ENCODE measurements at places on chromosomes 4 and X.

GRCh38 chr4:173214661-173215060, 46.0 kb downstream of the GALNT7 start:
- no peak for DNase-seq

DNA sequence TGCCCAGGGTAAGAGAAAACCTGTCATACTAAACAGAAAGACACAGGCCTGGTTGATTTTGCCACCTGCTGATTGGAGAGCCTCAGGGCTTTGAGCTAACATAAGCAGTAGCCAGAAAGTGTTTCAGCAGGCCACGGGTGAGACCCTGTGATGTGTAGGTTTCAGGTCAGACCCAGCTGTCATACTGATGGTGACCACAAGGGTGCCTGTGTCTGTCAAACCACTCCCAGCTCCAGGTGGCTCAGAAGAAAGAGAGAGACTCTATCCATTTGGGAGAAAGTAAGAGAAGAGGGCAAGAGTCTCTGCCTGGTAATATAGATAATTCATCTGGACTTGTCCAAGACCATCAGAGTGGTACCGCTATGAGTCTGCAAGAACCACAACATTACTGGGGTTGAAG, 72.8 kb upstream of the NLRP2B start:
- no peak for DNase-seq

GRCh38 chrX:34275699-34276098, 143.6 kb upstream of the FAM47A start:
- no peak for DNase-seq

DNA sequence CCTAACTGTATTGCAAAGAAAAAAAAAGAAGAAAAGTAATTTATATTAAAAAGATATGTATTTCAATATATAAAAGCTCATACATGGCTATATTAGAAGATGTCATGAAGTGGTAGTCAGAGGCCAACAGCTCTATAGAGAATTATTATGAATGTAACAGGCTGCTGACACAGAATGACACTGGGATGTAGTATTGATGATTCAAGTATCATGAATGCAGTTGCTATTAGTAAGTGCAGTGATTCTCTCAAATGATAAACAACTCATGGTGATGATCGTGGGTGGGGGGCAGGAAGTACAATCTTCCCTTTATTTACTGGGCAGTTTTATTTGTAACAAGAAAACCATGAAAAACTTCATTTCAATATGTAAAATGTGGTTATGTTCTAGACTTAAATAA, 124.6 kb downstream of the COL4A6 start:
- DNase-seq = no peak

GRCh38 chr4:118740869-118741268, 55.7 kb downstream of the METTL14 start:
- no peak for DNase-seq

DNA sequence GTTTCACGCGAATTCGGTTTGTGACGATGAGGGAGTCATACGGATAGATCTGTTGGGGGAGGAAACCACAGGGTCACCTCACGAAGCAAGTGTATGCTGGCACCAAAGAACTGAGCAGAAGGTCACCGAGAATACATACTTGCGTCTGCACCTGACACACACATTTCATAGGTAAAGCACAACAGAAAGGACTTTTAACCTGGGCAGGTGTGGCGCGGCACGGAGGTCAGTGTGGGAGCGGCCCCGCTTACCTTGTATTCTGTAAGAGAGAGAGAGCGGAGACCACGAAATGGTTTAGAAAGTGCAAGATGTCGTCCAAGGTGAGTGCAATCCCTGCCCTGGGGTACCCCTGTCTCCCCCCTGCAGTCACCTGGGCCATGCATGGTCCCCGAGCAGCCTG, 43.6 kb upstream of the AFAP1 start:
- DNase-seq = no peak

GRCh38 chr4:48388525-48389154, 47.3 kb downstream of the SLAIN2 start:
- DNase-seq = no peak

DNA sequence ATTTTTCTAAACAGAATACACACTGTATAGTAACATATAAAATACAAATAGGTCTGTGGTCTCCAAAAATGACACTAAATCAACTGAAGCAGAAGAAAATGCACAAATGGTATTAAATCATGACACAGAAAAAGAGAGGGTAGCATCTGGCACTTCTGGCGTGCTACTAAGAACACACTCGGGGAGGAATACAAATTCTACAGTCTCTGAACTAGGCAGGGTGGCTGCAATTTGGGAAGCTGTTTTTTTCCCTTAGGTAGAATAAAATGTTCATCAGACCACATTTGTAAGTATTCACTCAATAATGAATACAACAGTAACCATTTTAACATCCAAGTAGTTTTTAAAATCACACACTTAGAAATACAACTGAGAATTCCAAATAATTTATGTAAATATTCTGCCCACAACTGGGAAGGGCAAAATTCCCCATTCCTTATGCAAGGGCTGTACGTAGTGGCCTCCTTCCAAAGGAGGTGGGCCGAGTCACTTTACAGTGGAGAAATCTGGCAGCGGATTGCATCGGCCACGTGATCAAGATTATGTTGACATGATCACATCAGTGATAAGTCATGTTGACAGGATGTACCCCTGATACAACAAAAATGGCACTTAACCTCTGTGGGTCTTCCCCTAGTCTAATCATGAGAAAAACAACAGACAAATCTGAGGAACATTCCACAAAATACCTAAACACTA, 101.1 kb downstream of the TSPAN5 start:
- DNase-seq = no peak

- DNase-seq = no peak
Observed at GRCh38 chr4:37852376-37852775, 25.9 kb downstream of the PGM2 start.

GRCh38 chr4:55854129-55854528, 681 bp downstream of the EXOC1 start:
- no peak for DNase-seq

DNA sequence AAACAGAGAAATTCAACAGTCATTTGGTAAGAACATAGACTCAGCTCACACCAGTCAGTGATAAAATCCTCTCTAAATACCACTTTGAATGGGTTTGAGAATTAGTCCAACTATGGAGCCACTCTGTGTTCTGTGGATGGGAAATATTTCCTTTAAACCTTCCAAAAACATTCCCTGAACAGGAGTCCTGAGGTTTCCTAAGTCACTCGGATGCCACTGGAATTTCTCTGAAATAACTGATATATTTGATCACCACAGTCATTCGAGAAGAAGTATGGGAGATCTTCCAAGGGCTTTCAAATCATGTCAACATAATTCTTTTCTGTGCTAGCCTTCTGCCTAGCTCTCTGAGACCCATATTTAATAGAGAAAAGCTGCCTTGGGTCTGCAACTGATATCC, 958.6 kb downstream of the STIM2 start:
- DNase-seq = no peak

GRCh38 chr4:128686810-128687209, 122.7 kb upstream of the JADE1 start:
- no peak for DNase-seq

DNA sequence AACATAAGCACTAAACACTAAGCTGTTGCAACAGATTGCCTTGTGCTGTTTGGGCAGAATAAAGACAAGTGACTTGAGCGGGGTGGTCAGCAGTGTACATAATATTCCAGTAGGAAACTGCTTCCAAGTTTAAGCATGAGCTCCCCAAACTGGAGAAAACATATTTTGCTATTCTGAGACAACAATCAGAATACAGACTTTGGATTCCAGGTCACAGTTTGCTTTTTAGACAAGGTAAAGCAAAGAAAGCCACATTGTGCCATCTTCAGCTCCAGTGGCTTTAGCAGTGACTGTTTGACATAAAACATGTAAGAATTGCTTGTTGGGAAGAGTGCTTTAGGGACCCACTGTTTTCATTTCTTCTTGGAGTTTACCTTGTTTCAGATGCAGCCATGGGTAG, 136.0 kb downstream of the FNIP2 start:
- DNase-seq = no peak

DNA sequence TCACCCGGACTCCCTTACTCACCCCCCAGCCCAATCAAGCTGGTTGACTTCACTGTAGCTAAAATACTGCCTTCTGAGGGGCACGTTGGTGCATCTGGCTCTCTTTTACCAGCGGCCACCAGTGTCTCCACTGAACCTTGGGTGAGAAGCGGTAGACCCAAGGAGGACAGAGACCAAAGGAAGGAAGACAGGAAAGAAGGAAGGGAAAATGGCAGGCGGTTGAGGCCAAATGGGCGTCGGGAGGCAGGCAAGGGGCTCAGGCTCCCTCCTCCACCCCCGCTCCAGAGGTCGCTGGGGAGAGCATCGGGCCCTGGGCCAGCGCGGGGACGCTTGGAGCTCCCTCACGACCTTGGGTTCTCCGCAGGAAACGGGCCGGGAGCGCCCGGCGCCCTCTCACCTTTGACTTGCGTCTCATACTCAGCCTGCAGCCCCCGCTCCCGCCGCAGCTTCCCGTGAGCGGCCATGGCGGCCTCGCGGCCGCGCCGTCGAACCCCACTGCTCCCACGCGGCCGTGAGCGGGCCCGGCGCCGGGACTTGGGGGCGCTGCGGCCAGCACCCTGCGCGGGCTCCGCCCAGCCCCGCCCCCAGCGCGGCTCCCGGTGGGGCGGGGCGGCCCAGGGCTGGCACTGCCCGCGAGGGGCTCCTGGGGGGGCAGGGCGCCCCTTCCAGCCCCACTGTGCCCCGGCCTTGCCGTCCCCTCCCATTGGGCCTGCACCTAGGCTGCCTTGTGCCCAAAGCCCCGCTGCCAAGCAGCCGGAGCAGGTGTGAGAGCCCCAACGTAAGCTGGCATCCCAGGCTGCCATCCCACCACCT, at the start of gene ARHGAP4:
Gene ARHGAP4 (minus strand): TSS at position 526 of the 813 bp plus-strand sequence. CDS start 62 bp downstream, at position 464.
- DNase-seq = no peak

GRCh38 chrX:55260806-55261205, 3.9 kb downstream of the PAGE3 start:
- no peak for DNase-seq

DNA sequence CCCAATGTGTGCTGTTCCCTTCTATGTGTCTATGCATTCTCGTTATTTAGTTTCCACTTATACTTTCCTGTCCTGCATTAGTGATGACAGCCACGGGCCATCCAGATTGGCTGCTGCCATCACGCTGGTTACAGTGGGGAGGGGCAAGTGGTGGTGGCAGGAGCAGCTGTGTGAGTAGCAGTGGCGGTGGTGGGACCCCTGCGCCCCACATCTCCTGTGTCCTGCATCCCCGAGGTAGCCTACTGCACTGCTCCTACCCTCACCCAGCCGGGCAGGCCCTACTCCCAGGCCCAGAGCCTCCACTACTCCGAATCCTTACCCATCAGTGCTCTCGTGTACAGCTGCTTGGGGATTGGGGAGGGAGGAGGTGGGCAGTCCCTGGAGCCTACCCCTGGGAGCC, 798.7 kb upstream of the AGA start:
- DNase-seq = no peak

- no peak for DNase-seq
Observed at GRCh38 chr4:11323771-11324170, 104.9 kb downstream of the HS3ST1 start.

GRCh38 chr4:26525136-26525770, 35.0 kb upstream of the CCKAR start:
- no peak for DNase-seq

DNA sequence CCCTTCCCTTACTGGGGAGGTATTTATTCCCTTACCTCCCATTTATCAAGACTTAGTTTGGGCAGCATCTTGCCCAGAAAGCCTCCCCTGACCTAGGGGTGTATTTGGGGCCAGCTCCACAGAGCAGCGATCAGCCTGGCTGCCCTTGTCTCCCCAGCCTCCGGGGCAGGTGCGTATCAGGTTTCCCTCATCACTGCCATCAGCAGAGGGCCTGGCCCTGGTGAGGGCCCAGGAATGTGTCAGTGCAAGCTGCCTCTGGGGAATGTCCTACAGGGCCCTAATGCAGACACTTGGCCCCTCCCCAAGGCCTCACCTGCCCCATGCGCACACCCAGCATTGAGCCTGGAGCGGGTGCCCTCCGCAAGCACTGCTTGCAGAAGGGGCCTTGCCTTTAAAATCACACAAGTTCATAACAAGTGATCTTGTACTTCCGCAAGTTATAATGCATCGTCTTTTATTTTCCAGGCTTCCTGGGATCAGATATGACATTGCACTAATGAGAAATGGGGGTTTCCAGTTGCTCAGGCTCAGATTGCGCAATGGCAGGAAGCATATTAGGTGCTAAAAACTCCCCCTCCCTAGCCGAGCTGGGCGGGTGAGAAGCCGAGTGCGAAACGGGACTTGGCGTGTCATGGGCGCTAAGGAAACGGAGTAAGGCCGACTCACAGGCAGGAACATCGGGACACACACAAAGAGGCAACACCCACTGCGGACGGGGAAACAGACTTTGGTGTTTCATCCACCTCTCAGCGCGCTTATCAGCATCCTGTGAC, 25.4 kb upstream of the AFAP1 start:
- no peak for DNase-seq

DNA sequence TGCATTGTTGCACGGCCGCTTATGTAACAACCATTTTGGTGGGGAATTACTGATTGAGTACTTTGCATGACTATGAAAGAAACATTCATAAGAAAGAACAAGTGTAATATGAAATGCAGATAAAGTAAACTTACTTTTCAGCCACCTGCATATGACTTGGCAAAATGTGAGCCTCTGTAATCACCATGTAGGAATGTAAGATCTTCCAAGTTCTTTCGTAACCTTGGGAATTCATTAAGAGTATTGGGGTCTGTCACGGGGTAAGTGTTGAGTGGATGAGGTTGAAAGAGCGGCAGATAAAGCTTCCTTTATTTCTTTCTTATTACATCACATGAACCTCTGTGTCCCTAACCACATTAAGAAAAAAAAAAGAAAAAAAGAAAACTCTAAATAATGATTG, 348.5 kb upstream of the NR3C2 start:
- DNase-seq = no peak

GRCh38 chr4:134132086-134132783, 69.4 kb downstream of the PABPC4L start:
- no peak for DNase-seq

- DNase-seq = no peak
Observed at GRCh38 chrX:69161371-69161770, 3.9 kb downstream of the PJA1 start.

GRCh38 chr4:8250227-8250626, 19.3 kb upstream of the HTRA3 start:
- DNase-seq = no peak

GRCh38 chr4:7518871-7519637, 84.3 kb upstream of the PSAPL1 start:
- DNase-seq = no peak

GRCh38 chr4:83040269-83040668, 5.3 kb downstream of the COPS4 start:
- no peak for DNase-seq

DNA sequence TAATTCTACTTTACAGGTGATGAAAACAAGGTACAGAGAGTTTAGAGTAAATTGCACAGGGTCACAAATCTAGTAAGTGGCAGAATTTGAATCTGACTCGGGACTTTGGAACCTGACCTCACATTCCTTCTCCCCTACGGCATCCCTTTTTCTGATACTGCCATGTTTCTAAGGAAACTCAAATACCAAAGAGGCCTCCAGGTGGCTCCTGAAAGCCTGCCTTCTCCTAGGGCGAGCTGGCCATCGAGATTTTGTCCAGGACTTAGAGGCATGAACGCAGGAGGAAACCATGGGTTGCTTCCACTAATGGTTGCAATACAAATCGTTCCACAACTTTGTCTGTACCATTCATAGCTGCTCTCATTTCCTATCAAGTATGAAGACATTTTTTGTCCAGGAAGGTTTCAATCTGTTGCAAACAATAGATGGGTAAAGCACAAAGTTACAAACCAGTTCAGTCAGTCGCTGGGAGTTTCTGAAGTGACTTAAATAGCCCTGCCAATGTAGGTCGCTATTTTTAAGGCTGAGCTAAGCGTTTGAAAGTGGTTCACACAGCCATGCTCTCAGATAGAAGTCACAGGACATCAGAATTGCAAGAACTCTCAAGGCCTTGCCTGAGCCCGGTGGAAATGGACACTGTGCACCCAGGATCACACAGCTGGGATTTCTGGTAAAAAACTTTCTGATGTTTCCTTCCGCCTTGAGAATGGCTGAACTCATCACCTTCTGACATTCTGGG, 296.6 kb upstream of the PRPS2 start:
- DNase-seq = no peak

Data from stimulated activated CD8-positive, alpha-beta memory T cell treated with anti-CD3 and anti-CD28 coated beads, Interleukin-2, amount 100 ng/mL, for 1 hour (primary cell).